Eye (tissue), 1 donor: ENCODE measurements at places on chromosomes 6 and 20.

DNA sequence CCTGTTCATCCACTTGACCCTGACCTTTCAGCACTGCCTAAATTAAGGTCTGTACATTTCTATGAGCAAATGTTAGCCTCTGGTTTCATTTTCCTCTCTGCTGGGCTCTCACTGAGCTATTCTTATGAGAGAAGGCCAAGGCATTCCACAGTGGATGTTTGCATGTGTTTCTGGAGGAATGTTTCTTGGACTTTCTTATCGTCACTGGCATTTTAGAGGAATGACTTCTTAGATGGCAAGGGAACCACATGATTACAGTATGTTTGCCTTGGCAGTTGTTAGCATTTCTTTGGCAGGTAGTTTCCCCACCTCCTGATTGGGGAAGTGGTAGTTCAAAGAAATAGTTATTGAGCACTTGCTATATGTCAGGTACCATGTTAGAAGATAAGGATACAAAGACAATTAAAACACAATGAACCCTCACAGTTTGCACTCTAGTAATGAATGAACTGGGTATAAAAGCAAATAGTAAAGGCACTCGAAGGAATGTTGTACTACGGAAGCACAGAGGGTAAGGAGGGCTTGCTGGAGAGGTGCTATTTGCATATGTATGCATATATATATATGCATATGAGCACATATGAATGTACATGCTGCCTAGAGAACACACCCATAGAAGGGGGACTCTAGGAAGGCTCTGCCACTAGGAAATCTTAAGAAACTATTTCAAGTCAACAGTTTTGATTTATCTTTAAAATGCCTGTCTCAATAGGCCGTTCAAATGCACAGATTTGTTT is 307.4 kb downstream of the EYA4 start:
- DNase-seq = no peak

- DNase-seq = no peak
Observed at GRCh38 chr20:62215020-62215990, 4.8 kb downstream of the HRH3 start.

- DNase-seq = no peak
Observed at GRCh38 chr20:56429502-56429901, 17.4 kb downstream of the CASS4 start.

DNA sequence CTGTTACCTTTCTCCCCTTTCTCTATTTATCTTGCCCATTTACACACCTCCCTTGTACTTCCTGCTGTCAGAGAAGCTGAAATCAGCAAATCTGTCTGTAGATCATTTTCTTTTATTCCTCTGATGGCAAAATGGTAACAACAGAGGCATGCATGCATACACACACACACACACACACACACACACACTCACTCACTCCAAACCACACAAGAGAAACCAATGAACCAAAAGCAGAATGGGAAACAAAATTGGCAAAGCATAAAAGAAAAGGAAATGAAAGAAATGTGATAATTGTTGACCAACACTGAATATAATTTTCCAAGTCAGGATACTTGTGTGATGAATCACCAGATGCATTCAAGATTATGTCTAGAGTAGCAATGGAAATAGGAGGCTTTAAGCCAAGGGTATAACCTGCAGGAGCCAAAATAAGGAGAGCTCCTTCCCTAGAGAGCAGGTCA is 172.4 kb downstream of the PLCB4 start:
- no peak for DNase-seq

- peak; percentile 4 for DNase-seq
Observed at GRCh38 chr6:81890846-81891245, 138.4 kb upstream of the TENT5A start.

DNA sequence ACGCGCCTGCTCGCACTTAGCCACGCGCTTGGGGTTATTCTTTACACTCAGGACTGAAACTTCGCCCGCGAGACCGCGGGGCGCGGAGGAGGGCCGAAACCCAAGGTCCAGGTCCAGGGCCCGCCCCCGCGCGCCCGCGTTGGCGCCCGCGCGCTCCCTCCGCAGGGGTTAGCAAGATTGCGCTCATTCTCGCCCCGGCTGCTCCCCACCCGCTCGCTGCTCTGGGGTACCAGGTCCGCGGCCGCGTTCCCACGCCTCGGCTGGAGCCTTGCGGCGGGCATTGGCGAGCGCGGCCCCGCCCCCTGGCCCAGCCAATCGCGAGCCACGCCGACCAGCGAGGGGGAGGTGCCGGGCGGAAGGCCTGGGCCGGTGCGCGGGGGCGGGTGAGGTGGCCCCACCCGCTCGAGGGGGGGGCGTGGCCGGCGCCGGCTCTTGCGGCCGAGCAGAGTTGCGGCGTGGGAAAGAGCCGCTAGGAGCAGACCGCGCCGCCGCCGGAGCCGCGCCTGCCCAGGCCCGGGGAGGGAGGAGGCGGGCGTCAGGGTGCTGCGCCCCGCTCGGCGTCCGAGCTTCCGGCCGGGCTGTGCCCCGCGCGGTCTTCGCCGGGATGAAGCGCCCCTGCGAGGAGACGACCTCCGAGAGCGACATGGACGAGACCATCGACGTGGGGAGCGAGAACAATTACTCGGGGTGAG is at the start of gene HEY2:
TSS of gene HEY2 (plus strand) at position 460 of the 692 bp plus-strand sequence. CDS start at position 605, 145 bp downstream.
- DNase-seq = peak; percentile 96

DNA sequence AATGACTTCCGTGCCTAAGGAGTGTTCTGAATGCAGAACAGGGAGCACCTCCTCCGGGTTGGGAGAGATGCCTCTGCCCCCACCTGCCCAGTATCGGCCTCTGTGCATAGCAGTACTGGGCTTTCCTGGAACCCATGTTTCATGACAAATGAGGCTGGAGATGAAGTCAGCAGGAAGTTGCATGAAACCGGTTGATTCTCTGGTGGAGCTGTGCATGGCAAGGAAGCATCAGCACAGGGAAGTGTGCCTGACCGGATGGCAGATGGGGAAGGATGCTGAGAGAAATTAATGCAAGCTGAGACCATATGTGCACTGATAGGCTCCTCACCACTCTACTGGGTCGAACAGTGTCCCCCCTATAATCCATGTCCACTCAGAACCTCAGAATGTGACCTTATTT is 155.5 kb downstream of the CDH26 start:
- no peak for DNase-seq

DNA sequence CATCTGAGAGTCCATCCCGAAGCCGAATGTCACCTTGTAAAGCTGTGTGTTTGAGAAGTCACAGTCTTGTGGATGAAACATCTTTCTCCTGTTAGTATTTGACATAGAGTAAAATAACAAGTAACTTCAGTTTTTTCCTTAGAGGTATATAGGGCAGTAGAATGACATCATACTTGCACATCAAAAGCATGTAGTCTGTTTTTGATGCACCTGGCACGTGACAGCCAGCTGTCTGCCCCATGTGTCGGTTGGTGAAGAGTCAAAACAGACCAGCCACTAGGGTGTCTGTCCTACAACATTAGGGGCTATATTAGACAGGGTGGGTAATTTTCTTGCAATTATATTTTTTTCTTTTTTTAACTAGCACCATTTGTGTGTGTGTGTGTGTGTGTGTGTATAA is 70.2 kb downstream of the SNX9 start:
- DNase-seq = no peak

DNA sequence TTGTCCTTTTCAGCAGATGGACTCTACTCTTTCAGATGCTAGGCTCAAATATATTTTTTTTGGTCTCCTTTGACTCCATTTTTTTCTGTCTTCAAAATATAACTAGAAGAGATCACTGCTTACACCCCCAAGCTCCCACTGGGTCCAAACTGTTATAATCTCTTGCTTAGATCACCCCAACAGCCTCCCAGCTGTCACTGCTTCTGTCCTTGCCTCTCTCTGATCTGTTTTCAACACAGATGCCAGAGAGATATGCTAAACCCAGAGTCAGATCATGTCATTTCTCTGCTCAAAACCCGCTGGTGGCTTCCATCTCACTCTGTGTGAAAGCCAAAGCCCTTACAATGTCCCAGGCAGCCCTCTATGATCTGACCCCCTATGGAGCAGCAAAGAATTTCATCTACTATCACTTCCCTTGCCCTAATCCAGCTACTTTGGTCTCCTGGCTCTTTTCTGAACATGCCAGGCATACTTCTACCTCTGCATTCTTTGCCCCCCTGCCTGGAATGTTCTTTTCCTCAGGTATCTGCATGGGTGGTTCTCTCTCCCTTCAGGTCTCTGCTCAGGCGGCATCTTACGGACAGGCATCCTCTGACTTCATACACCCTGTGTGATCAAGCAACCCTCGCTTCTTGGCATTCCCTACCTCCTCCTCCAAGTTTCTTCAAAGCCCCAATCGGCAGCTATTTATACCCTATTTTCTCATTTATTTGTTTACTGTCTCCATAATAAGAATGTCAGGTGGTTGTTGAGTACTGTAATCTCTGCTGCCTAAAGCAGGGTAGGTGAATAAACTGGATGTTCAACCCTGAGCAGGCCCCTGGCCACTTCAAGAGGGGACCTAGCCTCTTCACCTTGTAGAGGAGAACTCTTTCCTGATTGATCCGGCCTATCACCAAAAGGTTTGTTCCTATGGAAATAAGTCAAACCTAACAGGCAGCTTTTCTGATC is 43.6 kb upstream of the SLC4A11 start:
- DNase-seq = no peak

DNA sequence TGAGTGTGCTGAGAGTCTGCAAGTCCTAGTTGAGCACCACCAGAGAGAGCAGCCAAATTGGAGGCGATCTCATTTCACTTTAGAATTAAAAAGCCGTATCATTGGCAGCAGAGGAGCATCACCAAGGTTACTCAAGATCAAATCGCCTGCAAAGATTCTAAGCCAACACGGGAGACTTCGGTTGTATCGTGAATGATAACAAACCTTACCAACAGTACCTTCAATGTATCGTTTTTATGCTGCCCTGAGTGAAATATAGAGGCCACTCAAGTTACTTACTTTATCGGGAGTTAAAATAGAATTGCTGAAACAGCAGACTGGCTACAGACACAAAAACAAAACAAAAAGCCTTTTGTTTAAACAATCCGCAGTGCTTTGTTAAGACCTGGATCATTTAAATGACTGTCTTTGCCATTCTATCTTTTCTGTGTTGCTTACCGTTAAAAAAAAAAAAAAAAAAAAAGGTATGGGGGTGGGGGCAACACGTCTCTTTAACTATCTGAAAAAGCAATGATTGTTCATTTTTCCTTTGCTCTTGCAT is 14.2 kb downstream of the NHSL1 start:
- DNase-seq = peak; percentile 53

- DNase-seq = no peak
Observed at GRCh38 chr6:137155830-137156229, 17.6 kb downstream of the IL22RA2 start.

DNA sequence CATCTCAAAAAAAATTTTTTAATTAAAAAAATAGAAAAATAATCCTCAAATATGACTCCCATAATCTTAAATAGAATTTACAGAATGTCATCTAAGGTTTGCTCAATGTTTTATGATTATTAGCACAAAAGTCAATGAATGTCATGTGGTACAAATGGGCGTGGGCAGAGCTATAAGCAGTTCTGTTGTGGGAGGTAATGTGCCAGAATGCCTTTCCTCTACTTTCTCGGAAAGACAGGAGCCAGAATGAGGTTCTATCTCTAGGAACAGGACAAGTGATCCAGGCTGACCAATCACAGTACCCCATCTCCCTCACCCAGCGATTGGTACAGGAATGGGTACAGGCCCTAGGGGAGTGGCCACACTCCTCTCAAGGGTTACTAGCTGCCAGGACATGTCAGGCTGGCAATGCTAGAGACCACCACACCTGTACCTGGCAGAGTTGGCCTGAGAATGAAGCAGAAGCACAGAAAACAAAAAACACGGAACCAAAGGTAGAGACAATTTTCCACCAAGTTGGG is 15.1 kb downstream of the RALGAPA2 start:
- no peak for DNase-seq

DNA sequence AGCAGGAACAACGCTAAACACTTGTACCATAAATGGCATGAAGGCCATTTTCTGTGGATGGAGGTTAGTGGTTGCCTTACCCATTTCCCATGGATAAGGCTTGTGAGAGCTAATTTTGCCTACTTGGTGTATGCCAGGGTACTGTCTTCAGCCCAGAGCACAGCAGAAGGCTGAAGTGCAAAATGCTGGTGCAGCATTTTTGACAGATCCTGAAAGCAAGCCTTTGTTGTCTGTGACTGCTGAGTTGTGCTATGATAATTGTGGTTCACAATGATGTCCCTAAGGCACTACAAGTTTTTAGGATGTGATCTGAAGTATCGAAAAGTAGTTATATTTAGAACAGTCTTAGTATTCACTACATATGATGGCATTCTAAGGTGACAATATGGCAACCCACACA is 14.7 kb upstream of the HMGN3 start:
- no peak for DNase-seq

DNA sequence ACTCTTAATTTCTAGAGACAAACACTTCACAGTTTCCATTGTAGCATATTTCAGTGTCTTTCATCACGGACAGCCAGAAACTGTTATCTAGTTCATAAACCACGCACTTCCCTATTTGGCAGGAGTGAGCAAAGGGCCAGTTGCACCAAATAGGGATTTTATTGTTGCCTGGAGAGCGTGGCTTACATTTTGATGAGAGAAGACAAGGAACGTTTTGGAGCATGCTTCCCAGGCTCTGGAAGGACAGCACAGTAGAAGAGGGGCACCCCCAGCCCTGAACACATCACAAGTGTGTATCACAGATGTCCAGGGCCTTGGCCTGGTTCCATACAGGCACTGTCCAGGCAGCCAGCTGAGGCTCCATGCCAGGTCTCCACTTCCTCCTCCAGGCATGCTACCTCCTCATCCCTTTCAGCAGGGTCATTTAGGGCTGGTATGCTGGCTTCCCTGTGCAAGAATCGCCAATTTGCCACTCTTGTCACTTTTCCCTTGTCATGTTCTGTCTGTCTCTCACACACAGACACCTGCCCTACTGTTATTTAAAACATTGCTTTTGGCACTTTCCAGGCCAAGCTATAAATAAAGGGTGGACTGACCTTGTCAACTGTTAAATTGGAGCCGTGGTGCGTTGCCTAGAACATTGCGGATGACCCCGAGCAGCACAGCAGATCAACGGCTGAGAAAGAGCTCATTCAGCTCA is 235.0 kb upstream of the GMDS start:
- DNase-seq = no peak

DNA sequence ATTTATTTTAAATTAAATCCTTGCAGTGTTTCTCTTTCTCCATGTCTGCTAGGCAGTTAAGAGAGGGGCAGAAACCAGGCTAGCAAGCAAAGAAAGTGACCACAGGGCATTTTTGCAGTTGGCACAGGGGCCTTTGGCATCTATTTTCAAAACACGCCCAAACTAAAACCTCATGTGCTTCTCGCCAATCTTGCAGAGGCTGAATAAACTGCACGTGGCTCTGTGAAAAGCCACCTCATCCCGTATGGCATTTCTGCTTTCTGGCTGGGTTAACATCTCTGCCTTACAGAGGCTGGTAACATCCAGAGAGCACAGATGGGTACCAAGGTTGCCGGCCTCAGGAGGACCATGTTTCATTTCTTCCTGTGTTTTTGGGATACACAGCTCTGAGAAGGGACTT is 54.6 kb downstream of the GJA10 start:
- no peak for DNase-seq

- peak; percentile 28 for DNase-seq
Observed at GRCh38 chr6:24051942-24052589, 73.9 kb upstream of the NRSN1 start.

GRCh38 chr20:41649489-41649888 is 31.3 kb upstream of the CHD6 start:
- peak; percentile 13 for DNase-seq
